ENCODE measurements at places on chromosomes 6 and 20. TPM values are rescaled to one million over a fixed set of nuclear protein-coding genes. Genes with fewer than 3 reads are reported as not detected.

MUC22 gene
- total RNA-seq: 0.02 TPM

PROCR gene
- 140 TPM for total RNA-seq

RBPJL gene
- not detected for total RNA-seq

TMEM217 gene
- 0.54 TPM for total RNA-seq

GPLD1 gene
- 0.81 TPM for total RNA-seq

ZFP57 gene
- total RNA-seq: not detected

MOCS1 gene
- total RNA-seq: 2.2 TPM

PAX1 gene
- 0.02 TPM for total RNA-seq

TMEM244 gene
- not detected for total RNA-seq

DUSP15 gene
- total RNA-seq: 0.87 TPM

Data from A549 treated with AZD2906 at 1 μM for 4 hours (cell line).